Activated naive CD4-positive, alpha-beta T cell (primary cell): ENCODE measurements at places on chromosomes 5 and 9.

- DNase-seq, result peak; percentile 45
Observed at GRCh38 chr5:1105350-1106265, 6.3 kb downstream of the SLC12A7 start.

- no peak for DNase-seq
Observed at GRCh38 chr5:94744906-94745305, 126.4 kb downstream of the SLF1 start.

DNA sequence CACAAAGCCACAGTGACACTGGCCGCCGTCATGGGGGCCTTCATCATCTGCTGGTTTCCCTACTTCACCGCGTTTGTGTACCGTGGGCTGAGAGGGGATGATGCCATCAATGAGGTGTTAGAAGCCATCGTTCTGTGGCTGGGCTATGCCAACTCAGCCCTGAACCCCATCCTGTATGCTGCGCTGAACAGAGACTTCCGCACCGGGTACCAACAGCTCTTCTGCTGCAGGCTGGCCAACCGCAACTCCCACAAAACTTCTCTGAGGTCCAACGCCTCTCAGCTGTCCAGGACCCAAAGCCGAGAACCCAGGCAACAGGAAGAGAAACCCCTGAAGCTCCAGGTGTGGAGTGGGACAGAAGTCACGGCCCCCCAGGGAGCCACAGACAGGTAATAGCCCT lies 26.1 kb downstream of the HRH2 start:
- no peak for DNase-seq

DNA sequence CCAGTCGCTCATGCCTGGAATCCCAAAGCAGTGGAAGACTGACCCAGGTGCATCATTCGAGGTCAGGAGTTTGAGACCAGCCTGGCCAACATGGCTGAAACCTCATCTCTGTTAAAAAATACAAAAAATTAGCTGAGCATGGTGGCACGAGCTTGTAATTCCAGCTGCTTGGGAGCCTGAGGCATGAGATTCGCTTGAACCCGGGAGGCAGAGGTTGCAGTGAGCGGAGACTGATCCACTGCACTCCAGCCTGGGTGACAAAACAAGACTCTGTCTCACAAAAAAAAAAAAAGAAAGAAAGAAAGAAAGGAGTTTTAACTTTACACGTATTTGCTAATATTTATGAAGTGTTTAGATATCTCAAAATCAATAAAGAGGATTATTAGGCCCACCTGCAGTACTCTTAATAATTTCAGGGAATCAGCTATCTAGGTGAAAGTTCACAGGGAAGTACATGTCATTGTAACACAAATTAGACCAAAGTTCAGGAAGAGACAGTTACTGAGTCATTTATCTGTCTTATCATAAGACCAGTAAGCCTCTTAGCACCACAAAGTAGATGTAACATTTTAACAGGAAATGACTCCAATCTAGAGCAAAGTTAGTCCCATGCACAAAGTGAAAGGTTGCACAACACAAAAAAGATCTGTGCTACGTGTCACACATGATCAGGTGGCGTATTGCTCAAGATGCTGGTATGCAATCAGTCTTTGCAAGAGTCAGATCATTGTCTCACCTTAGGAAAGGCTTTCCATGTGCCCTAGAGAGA lies 34.1 kb upstream of the PLIN2 start:
- no peak for DNase-seq

- no peak for DNase-seq
Observed at GRCh38 chr9:132677976-132678375, 7.7 kb downstream of the GTF3C4 start.
